ENCODE measurements at places on chromosomes 1 and 21. TPM values are rescaled to one million over a fixed set of nuclear protein-coding genes. Genes with fewer than 3 reads are reported as not detected.

- DNase-seq, result no peak
Observed at GRCh38 chr21:33189824-33190223, 39.9 kb upstream of the IFNAR2 start.

DNA sequence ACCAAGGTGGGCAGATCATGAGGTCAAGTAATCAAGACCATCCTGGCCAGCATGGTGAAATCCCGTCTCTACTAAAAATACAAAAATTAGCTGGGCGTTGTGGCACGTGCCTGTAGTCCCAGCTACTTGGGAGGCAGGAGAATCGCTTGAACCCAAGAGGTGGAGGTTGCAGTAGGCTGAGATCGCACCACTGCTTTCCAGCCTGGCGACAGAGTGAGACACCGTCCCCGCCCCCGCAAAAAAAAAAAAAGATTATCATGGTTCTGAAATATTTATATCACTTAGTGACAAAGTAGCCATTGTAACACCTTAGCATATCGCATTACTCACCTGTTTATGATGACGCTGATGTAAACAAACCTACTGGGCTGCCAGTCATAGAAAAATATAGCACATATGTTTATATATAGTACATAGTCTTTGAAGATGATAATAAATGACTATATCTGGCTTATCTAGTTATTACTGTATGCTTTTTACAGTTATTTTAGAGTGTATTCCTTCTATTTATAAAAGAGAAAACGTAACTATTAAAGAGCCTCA, 160.2 kb downstream of the NCAM2 start:
- no peak for DNase-seq

Gene HSPA6
- polyA plus RNA-seq, result 0.05 TPM

GRCh38 chr1:181412746-181413145, 70.6 kb upstream of the CACNA1E start:
- no peak for DNase-seq

GRCh38 chr1:61091455-61091854, 9.1 kb downstream of the NFIA start:
- DNase-seq, result no peak

DNA sequence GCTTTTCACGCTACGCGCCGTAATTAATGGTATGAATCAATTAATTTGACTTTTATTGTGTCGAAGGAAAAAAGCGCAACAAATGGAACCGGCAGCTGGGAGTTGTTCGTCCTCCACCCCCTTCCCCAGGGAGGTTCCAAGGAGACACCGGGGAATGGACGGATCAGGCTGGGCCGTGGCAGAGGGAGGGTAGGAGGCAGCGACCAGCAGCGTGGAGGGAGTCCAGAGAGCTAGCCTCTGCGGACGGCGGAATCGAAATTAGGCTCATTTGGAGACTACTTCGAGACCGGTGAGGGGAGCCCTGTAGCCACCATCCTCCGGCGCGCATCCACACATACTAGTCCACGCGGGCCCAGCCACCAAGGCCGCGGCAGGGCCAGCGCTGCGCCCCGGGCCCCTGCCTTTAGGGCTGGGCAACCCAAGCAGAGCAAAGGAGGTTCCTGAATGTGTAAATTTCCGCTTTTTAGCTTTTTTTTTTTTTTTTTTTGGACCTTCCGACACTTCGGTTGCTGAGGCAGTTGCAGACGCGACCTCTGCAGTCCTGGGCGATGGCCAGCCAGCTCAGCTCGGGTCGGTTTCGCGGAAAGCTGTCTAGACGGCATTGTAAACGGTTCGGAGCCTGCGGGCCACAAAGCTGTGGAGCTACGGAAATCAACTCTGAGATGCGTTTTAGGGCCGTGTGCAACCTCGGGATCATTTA, 2.2 kb upstream of the FOXD3 start:
- DNase-seq, result no peak

DNA sequence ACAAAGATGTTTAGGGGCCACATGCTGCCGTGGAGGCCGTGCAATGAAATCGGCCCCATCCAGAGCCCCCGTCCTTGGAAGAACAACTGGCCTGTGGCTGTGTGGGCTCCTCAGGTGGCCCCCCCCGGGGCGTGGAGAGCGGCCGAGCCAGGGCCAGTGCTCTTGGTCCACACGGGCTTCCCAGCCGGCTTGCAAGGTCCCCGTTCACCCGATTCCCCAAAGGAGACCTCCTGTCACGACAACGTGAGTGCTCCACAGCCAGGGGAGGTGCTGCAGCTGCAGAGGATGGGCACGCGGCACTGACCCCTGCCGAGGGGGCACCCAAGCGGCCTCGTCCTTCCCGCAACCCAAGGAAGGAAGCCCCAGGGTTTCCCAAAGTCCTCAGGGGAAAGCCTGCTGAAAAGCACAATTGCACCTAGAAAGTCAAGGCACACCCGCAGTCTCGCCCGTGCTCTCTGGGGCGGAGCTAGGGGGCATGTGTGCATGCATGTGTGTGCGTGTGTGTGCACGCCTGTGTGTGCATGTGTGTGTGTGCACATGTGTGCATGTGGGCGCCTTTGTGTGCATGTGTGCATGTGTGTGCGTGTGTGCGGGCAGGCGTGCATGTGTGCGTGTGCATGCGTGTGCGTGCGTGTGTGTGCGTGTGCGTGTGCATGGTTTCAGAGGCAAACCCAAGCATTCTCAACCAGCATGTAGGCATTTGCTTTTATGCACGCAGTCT, 48.2 kb downstream of the SLX9 start:
- no peak for DNase-seq

DNA sequence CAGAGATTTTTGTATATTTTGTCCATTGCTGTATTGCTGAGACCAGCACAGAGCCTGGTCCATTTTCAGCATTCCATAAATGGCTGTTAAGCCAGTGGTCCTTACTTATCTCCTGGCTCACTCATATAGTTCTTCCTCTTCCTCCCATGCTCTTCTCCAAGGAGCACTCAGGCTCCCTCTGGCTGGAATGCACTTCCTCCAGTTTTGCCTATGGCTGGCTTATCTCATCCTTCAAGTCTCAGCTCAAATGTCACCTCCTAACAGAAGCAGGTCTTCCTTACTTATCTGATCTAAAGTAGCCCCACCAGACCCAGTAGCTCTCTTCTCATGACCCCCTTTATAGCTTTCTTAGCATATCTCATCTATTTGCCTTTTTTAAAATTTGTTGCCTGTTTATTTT, 146.9 kb downstream of the SLC30A10 start:
- no peak for DNase-seq

DNA sequence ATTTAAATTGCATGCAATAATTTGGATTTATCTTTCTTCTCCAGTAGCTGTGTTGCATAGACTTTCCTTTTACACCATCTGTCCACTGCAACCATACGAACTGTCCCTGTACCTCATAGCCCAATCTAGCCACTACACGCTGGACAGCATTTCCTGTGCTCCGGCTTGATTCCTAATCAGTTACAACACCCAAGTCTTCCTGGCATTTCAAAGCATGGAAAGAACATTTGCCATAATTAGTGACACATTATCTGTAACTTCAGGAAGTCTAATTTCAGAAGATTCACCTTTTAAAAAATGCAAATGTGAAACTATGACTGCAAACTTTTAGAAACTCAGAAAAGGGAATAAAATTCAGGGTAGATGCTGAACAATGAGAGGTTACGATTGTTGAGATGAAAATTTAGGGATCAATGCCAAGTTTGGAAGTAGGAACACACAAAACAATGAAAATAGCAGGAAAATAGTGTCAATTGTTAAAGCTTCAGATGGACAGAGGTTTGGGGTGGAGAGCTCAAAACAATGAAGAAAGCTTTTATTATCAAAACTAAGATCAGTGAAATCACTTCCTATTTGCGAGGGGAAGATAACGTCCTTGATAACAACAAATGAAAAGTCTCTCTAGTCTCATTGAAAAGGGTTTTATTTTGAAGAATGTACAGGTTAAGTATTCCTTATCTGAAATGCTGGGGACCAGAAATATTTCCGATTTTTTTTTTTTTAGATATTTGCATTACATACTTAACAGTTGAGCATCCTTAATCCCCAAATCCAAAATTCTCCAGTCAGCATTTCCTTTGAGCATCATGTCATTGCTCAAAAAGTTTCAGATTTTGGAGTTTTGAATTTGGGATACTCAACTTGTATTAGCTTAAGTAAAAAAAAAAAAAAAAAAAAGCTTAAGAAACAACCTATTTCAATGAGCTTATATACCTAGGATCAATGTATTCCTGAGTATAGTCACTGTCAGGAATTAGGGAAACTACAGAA, 107.3 kb downstream of the FNBP1L start:
- no peak for DNase-seq

Data from BJ (cell line).